Kidney capillary endothelial cell (primary cell): ENCODE measurements at places on chromosomes 7 and 10.

GRCh38 chr10:43610636-43611035, 4.4 kb downstream of the ZNF485 start:
- no peak for DNase-seq

- no peak for DNase-seq
Observed at GRCh38 chr10:1205450-1206030, 149.4 kb downstream of the WDR37 start.

- DNase-seq = no peak
Observed at GRCh38 chr7:151923097-151923876, 33.0 kb upstream of the GALNTL5 start.

- no peak for DNase-seq
Observed at GRCh38 chr10:97836446-97836845, 13.2 kb upstream of the GOLGA7B start.

DNA sequence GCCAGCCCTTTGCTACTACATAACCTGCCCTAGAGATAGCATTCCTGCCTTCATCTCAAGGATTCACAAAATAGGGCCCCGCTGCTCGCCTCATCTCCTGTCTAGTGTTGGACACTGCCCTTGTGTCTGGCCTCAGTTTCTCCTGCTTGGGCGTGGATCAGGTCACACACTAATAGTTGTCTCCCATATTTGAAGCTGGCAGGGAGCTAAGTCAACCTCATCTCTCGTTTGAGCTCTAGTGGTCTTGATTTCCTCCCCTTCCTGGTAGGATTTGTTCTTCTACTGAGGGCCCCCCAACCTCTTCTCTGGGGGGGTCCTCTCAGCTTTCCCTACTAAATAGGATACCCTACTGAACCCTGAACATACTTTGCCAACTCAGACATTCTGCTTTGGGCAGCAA, 42.2 kb downstream of the ADCYAP1R1 start:
- DNase-seq = no peak
